ENCODE measurements at places on chromosomes 12 and 14.

GRCh38 chr14:56745097-56745496, 65.2 kb downstream of the OTX2 start:
- DNase-seq, result no peak

DNA sequence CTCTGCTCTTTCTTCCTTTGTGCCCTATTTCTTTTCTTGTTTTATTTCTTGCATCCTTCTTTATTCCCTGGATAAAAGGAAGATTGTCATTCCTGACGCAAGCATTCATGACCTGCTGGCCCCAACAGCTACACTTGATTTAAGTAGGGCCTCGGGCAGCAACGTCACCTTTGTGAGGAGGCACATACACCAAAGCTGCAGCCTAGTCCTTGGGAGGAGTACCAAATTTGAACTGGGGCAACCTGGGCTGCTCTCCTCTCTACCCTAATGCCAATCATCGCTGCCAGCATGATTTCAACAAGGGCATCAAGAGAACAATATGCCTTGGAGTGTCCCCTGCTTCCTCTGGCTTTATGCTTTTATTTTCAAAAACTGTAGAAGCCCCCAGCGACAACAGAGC, 76.4 kb downstream of the C12orf50 start:
- no peak for DNase-seq

GRCh38 chr14:100126401-100126800, 33.0 kb downstream of the DEGS2 start:
- no peak for DNase-seq

GRCh38 chr12:93518725-93519124, 51.4 kb downstream of the MRPL42 start:
- DNase-seq, result no peak

DNA sequence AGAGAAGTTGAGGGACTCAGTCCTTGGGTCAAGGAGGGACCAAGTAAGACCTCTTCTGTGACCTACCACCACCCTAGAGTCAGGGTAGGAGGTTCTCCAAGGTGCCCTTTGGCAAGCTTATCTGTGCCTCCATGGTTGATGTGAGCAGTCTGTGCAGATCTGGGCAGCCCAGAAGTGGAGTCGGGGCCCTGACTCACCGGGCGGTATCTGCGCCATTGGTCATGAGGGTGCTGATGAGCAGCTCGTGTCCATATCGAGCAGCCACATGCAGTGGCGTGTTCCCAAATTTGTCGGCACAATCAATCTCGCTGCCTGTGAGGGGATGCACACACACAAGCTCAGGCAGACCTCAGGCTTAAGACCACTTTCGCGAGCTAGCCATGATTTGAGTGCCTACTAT, 5.1 kb downstream of the ANKRD52 start:
- DNase-seq, result no peak

DNA sequence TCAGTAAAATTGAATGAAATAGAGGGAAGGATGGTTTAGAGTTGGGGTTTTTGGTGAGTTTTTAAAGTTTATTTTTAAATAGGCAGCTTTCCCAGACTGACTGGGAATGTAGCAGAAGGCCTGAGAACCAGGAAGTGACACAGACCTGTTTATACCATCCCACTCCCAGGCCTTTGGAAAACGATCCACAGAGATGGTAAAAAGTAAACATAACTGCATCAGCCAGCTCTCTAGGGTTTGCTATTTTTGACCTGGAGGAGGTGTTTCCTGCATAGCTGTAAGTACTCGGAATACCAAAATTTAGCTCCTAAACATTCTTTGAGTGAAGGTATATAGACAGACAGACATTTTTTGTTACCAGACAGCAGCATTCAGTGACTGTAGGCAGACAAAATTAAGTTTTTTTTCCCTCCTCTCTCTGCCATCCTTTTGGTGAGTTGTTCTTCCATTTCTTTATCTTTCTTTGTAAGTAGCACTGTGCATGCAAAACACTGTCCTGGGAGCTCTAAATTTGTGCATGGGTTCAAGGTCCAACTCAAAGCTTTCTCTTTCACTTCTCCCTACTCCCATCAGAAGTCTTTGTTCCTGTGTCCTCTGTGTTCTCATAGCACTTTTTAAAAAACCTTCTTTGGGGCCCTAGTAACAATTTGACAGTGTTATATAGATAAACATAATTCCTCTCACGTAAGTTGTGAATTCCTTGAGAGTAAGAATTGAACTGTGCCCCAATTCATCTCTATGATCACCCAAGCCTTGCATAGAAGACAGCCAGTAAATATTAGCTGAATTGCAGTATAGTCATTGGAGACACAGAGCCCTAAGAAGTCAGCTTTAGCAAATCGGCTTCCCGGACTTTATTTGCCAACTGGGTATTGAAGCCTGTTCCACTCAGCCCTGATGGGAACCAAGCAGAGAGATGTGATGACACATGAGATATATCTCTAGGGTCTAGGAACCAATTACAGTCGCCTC, 37.4 kb downstream of the SUSD6 start:
- DNase-seq, result no peak

- no peak for DNase-seq
Measured at GRCh38 chr12:45355730-45356129, 139.8 kb downstream of the ANO6 start.

DNA sequence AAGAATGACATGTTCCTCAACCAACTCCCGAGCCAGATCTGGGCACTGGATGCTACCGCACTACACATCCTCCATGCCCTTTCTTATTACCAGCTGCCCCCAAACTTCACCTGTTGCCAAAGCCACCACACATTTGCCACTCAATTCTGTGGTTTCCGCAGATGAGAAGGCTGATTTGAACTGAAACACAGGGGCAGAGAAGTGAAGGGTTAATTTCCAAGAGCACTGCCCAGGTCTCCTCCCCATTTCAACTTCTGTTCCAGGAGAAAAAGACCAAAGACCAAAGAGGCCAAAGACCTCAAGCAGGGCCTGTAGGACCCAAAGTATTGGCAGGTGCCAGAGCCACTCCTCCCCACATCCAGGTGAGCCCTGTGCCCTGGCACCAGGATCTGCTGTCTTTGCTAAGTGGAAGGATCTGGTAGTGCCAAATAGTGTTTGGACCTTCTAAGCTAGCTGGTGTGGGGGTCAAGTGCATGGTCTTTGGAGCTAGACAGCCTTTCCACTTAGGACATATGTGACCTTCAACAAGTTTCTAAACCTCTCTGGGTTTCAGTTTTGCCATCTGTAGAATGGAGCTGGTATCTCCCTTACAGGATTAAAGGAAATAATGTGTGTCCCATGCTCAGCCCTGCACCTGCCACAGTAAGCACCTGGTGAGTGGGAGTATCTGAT, 8.0 kb downstream of the DHRS1 start:
- DNase-seq, result no peak

DNA sequence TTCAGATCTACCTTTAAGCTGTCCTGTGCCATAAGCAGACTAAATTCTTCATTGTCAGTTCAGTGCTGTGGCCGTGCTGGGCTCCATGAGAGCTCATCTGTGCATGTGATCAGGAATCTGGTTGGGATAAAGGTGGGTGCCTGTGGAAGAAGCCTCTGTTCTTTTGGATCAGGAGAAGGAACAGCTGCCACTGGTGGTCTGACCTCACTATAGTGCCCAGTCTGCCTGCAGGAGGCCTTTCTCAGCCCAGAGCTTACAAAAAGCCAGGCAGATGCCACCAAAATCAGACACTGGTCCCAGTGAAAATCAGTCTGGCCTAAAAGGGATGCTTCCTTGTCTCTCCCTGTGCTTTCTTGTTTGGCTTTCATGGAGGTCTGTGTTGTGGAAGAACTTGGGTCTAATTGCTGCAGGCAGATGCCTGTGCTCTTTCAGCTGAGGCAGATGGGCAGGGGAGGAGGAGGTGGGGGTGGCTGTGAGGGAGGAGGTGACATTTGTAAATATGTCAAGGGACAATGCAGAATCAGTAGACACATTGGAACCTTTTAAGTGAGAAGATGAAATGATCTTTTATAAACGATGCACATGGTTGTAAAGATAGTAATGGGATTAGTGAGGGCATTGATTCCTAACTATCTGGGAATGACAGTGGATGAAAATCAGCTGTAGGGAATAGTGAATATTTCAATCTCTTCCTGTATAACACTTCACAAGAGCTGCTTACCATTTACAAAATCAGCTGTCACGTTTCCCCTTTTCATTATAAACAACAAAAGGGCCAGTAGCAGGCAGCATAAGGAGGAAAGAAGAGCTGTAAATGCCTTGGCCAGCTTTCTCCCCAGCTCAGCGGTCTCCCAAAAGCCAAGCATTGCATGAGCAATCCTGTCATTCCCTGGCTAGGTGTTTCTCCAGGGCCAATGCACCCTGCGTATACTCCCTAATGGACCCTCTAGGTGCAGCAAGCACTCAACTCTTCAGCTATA, 44.6 kb downstream of the CACNA2D4 start:
- DNase-seq, result peak; percentile 38

DNA sequence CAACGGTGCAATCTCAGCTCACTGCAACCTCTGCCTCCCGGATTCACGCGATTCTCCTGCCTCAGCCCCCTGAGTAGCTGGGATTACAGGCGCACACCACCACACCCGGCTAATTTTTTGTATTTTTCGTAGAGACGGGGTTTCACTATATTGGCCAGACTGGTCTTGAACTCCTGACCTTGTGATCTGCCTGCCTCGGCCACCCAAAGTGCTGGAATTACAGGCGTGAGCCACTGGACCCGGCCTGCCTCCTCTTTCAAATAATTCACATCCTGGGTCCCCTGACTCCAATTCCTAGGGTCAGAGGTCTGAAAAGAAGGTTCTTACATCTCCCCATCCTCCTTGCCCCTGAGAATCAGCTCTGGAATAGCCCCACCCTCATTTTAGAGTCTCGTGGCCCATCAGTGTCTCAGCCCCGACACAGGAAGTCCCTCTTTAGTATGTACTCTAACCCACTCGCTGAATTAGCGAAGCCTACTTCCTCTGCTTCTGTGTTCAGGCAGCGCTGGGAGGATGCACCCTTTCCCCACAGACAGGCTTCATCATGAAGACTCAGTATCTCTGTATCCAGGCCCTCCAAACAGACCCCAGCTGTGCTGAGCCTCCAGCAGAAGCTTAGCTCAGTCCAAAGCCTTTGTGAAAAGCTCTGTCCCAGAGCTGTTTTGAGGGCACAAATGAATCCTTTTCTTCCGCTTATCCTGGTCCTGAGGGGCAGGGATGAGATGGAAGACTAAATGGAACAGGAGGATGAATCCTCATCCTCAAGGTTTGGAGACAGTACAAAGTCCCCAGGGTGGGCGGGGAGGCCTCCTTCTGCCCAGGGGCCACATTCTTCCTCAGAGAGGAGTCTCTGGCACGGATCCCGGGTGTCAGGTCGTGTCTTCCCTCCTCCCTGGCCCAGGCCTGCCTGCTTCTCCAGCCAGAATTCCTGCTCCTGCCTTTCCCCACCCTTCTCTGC, 3.5 kb downstream of the LPAR5 start:
- DNase-seq, result no peak

DNA sequence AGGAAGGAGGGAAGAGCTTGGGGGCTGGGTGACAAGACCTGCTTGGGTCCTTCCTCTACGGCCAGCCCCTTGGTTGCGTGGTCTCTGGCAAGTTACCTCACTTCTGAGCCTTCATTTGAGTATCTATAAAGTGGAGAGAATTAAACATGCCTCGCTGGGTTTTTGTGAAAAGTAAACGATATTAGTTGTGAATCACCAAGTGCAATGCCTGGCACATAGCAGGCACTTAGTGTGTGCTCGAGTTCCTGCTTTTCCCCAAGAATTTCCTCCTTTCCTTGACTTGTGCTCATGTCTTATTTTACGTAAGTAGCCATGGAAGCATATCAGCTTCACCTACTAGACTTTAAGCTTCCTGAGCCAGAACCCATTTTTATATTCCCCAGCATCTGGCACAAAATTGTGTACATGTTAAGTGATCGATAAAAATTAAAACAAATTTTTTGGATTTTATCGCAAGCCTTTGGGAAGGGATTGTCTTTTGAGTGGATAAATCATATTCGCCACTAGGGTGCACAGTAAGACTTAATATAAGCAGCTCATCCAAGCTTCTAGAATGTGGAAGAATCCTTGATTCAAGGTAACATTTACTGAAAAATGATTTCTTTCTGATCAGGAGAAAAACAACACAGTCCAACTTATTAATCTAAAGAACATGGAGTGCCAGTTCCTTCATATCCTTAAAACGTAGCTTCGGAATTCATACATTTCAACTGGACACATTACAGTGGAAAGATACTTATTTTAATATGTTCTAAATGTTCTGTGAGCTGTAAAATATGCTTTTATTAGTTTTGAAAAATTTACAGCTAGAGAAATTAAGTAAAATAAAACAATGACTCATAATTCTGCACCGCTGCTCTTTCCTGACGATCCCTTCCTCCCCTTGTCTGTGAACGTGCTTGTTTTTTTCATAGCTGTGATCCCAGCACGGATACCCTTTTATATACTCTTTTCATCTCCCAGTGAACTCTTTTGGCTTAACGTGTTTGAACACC, 62.0 kb downstream of the SLC25A47 start:
- DNase-seq, result no peak

- no peak for DNase-seq
Measured at GRCh38 chr14:92383805-92384204, 60.8 kb downstream of the SLC24A4 start.

DNA sequence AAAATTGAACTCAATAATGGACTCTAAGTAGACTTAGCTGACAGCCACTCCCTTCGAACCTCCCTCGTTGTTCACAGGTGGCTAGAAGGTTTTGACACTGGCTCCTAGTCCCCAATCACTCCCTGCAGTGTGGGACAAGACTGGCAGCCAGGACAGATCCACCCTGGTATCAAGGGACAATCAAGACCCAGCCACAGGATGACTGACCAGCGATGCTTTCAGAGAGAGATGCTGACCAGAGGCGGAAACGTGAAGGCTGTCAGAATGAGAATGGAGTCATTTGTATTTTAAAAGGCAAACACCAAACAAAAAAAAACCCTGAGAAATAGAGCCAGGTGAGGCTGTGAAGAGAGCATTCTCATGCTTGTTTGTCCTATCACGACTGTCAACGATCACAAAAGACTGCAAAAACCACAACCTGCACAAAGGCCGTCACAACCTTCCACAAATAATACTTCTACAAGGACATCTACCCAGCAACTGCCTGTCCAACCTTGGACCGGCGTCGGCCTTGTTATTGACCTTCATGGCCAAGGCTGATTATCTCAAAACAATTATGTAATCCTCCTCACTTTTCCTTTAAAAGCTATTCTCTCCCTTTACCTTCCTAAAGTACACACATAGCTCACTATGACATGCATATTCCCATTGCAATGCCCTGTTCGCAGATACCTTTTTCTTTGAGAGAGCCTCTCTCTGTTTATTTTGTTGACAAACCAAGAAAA, 13.2 kb downstream of the EIF5 start:
- no peak for DNase-seq

GRCh38 chr12:67595365-67595764, 53.2 kb upstream of the DYRK2 start:
- DNase-seq, result no peak

GRCh38 chr12:114294303-114294685, 111.7 kb downstream of the TBX5 start:
- no peak for DNase-seq

GRCh38 chr14:30108975-30109700, 181.5 kb upstream of the PRKD1 start:
- no peak for DNase-seq

Data from glutamatergic neuron (in vitro differentiated cells).